ENCODE measurements at places on chromosomes 7 and 10. TPM values are rescaled to one million over a fixed set of nuclear protein-coding genes. Genes with fewer than 3 reads are reported as not detected.

DNA sequence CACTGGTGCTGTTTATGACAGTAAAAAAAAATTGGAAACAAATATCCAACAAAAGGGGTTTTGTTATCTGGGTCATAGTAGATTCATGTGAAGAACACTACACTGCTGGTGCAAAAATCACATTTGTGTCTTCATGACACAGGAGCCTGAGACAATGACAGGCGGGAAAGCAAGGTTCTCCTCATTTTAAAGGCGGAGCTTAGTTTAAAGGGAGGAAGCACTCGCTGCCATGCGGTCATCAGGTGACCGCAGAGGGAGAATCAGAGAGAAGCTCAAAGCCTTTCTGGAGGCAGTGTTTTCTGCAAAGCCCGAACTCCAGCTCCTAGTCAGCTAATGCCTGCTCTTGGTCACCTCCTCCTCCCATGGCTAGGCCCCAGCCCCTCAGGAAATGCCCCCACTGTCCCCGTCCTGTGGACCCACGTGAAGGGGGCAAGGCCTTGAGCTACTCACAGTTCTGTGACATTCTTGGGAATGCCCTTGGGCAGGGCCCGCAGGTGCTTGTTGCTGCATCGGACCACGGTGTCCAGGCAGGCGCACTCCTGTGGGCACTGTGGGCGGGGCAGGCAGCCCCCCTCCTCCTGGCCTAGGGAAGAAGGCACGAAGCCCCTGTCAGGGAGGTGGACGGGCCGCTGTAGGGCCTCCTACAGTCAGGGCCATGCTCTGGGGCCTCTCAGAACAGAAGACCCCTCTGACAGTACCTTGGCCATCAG is 146.1 kb downstream of the SLIT1 start:
- DNase-seq = no peak

DNA sequence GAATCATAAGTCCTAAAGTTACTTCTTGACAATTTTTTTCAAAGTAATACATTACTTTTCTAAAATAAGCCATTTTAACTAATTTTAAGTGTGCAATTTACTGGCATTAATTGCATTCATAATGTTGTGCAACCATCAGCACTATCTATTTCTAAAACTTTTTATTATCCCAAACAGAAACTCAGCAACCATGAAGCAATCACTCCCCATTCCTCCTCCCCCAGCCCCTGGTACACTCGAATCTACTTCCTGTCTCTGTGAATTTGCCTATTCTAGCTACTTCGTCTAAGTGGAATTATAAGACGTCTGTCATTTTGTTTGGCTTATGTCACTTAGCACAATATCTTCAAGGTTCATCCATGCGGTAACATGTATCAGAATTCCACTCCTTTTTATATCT is 84.9 kb downstream of the MKX start:
- no peak for DNase-seq

DNA sequence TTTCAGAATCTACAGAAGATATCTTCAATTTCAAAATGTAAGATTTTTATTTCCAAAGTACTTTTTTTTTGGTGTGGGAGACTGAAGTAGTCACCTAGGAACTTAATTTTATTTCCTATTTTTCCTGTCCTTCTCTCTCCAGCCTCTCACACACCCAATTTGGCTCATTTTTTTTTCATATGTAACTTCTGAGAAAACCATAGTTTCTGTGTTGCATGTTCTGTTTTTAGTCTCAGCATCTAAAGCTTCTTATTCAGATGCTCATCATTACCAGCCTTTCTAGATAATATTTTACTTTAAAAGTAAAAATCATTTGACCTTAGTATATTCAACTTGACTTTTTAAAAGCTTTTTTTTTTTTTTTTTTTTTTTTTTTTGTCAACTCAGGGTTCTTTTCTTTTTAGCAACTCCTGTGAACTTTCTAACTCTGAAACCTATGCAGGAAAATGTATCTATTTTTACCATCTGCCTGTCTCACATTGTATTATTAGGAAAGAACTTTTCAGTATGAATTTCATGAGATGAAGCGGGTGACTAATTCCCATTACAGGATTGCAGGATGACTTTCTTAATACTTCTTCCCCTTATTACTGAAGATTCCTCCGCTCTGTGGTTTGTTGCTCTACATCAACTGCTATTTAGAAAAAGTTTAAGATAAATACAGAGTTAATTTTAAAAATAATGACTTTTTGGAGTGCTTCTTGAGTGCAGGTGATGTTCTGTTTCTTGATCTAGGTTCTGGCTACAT is 73.6 kb upstream of the LSM8 start:
- no peak for DNase-seq

The PDZD7 gene
- 7.4 TPM for total RNA-seq

Measured in HT-29 (cell line).